ENCODE measurements at places on chromosomes 3 and 15. TPM values are rescaled to one million over a fixed set of nuclear protein-coding genes. Genes with fewer than 3 reads are reported as not detected.

- no peak for DNase-seq
These were observed 15.3 kb upstream of the FMN1 start for GRCh38 chr15:33209575-33210481.

DNA sequence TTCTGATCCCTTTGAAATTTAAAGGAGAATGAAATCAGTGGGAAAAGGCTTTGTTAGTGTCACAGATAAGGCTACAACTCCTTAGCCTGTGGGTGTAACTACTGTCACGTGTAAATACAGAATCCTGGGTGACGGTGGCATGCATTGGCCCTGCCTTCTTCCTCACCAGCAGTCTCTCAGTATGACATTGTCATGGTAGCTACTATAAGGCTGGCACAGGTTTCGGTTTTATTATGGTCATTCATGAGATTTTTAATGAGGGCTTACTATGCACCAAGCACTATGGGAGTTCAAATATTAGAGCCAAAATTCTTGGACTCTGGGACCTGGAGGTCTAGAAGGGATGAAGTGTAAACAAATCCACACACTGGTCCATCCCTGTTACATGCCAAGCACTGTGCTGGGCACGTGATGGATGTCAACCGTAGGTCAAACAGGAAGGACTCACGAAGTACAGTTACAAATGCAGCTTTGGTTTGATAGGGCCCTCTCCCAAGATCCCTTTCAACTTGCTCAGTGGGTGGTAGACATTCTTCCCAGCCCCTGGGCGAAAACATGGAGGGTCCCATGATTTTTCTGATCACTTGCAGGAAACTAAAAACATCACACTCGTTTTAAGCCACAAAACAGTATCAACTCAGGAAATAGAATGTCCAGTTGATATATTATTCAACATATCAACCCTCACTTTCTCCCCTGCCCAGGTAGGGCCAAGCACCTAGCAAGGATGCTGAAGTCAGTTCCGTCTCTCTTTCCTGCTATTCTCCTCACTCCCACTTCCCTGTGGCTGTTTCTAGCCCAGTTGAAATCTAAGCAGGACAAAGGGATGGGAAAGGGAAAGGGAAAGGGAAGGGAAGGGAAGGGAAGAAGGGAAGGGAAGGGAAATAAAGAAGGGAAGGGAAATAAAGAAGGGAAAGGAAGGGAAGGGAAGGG is 25.3 kb downstream of the BFSP2 start:
- DNase-seq: no peak

DNA sequence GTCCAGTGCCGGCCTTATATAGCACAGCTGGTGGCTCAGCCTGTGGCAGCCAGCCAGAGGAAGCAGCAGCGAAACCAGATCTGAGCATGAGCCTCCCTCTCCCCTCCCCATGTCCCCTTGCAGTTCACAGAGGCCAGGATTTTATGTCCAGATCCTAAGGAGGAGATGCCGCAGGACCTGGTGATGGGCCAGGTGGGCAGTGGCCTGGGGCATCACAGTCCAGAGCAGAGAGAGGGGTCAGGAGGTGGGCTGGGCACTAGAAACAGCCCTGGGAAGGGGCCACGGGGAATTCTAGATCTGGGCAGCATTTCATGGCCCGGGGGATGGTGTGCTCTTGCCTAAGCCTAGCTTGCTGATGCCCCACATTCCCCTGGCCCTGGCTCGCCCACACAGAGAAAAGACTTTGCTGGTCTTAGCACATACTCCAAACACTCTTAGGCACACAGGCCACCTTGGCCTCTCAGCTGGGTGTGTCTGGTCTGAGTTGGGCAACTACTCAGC is 259 bp upstream of the CILP start:
- DNase-seq: no peak

- DNase-seq: no peak
These were observed 32.2 kb upstream of the SNRPA1 start for GRCh38 chr15:101327147-101327740.

Gene LRRIQ4
- total RNA-seq: not detected

- DNase-seq: no peak
These were observed 39.1 kb downstream of the ATP13A3 start for GRCh38 chr3:194447657-194448056.

GRCh38 chr3:95613993-95614392 is 1200.4 kb upstream of the EPHA6 start:
- no peak for DNase-seq

GRCh38 chr3:80307844-80308243 is 540.0 kb upstream of the ROBO1 start:
- DNase-seq: no peak

- peak; percentile 72 for DNase-seq
These were observed 1.2 kb downstream of the PHLDB2 start for GRCh38 chr3:111859974-111860859.

- no peak for DNase-seq
These were observed 201.2 kb downstream of the FEZF2 start for GRCh38 chr3:62172199-62172598.

DNA sequence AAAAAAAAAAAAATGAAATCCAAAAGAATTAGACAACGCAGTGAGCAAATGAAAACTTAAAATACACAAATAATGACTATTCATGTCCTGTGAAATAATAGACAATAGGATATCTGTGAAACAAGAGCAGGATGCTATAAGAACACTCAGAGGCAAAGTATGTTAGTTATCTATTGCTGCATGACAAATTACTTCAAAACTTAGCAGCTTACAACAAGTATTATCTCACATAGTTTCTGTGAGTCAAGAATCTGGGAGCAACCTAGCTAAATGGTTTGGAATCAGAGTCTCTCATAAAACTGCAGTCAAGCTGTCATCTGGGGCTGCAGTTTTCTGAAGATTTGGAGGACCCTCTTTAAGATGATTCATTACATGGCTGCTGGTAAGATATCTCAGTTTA is 36.5 kb upstream of the ZMAT3 start:
- no peak for DNase-seq

DNA sequence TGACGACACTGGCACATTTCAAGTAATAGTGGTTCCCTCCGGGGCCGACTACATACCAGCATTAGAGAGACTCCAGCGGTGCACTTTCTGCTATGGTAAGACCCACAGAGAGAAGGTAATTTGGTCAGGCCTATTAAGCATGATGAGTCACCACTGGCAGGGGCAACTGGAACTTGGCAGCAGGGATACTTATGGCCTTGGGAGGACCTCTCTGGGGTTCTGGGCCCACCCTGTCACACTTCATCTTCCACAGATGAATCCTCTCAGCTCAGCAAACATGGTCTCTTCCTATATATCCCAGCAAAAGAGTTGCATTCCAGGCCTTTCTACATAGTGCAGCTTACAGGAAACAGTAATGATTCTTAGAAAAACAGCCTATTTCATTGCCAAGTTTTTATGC is 88.0 kb downstream of the PIK3R4 start:
- no peak for DNase-seq

DNA sequence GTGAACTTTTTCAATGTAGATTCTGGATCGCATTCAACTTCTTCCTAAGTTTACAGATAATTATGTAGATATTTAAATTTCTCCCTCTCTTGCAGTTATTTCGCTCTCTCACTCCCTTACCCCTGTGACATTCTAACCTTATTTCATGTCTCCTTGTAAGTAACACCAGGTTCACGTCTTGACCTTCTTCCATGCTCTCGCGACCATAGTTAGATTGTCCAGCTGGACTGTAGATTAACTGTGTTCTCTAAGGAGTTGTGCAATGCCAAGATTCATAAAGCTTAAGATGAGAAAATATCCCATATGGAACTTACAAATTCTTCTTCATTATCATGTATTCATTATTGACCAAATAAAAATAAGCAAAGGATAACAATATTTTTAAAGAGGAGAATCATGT is 430.5 kb downstream of the GABRG3 start:
- DNase-seq: no peak

DNA sequence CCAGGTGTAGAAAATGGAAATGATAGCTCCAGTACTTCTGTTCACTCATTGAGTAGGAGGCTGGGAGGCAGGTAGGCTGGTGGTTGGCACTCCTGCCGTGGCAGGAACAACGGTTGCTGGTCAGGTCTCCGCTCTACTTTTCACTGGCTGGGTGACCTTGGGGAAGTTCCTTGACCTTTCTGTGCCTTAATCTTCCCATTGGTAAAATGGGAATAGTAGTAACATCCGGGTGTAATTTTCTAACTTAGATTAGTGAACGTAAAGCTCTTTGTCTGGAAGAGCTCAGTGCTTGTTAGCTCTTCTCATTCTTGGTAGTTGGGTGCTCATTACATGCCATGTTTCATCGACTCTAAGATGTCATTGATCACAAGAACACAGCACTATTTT is 45.8 kb upstream of the FLNB start:
- DNase-seq: no peak

- DNase-seq: no peak
These were observed 139.0 kb upstream of the NECTIN3 start for GRCh38 chr3:110932567-110932966.
